Right atrium auricular region (tissue), 2 donors: ENCODE measurements at places on chromosomes 4 and X.

DNA sequence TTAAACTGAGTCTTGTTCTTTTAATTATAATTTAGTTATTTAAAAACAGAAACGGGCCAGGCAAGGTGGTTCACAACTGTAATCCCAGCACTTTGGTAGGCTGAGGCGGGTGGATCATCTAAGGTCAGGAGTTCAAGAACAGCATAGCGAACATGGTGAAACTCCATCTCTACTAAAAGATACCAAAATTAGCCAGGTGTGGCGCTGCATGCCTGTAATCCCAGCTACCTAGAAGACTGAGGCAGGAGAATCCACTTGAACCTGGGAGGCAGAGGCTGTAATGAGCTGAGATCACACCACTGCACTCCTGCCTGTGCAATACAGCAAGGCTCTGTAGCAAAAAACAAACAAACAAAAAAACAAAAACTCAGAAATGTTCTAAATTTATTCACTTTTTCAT is 852.9 kb downstream of the TECRL start:
- H3K36me3 ChIP-seq = no peaks in the 10 kb centered on the region
- no peaks in the 10 kb centered on the region for H3K4me1 ChIP-seq
- H3K4me3 ChIP-seq = no peak overlapping the region

DNA sequence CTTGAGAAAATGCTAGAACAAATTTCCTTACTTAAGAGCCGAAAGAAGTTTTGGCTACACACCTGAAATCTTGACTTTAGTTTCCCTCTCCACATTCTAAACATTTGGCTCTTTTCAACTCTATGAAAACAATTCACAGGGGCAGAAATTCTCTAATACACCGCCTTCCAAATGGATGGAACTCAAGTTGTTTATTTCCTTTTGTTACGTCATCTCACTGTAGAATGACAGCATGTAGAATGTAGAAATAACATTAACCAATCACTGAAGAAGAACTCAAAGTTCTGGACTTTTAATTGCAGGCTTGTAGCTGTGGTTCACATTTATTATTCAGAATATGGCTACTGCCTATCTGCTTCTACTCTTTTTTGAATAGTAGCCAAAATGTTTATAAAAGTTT is 1.9 kb downstream of the DMP1 start:
- no peaks in the 10 kb centered on the region for H3K27me3 ChIP-seq
- H3K4me3 ChIP-seq = no peak overlapping the region
- no peaks in the 10 kb centered on the region for H3K4me1 ChIP-seq
- no peak for DNase-seq

- peak overlapping the region; percentile 97 for H3K27ac ChIP-seq
- H3K4me1 ChIP-seq = peaks cover 20% of the 10 kb centered on the region
- peak overlapping the region; percentile 75 for H3K4me3 ChIP-seq
These were observed 704 bp upstream of the SEPSECS start for GRCh38 chr4:25160714-25161592.

GRCh38 chr4:56261027-56261426 is 126.3 kb downstream of the AASDH start:
- DNase-seq = no peak
- H3K27ac ChIP-seq = no peak overlapping the region
- H3K4me3 ChIP-seq = no peak overlapping the region
- H3K36me3 ChIP-seq = no peaks in the 10 kb centered on the region

- H3K4me1 ChIP-seq = no peaks in the 10 kb centered on the region
- no peaks in the 10 kb centered on the region for H3K36me3 ChIP-seq
- no peak for DNase-seq
- H3K27me3 ChIP-seq = no peaks in the 10 kb centered on the region
- H3K27ac ChIP-seq = no peak overlapping the region
- H3K4me3 ChIP-seq = no peak overlapping the region
These were observed 8.5 kb downstream of the CD40LG start for GRCh38 chrX:136656361-136656964.

DNA sequence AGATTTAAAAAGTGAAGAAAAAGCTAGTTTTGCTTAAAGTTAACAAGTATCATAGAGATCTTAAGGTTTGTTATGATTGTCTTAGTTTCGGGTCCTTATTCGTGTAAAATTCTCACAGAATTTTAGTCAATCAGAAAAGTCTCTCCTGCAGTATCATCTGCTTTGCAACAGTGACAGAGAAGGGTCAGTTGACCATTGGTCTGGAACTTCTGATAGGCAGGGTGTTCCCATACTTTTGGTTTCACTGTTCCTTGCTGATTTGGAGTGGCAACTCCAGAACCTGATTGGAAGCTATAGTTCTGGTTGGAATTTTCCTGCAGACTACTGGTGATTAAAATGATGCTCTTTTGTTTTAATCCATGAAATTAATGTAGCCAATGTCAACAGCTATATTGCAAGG is 1.8 kb downstream of the IL15 start:
- H3K27me3 ChIP-seq = no peaks in the 10 kb centered on the region
- H3K4me3 ChIP-seq = no peak overlapping the region
- H3K4me1 ChIP-seq = no peaks in the 10 kb centered on the region
- H3K27ac ChIP-seq = no peak overlapping the region
- no peaks in the 10 kb centered on the region for H3K36me3 ChIP-seq

- H3K4me3 ChIP-seq = no peak overlapping the region
- H3K4me1 ChIP-seq = no peaks in the 10 kb centered on the region
- no peaks in the 10 kb centered on the region for H3K27me3 ChIP-seq
- no peak overlapping the region for H3K27ac ChIP-seq
- H3K36me3 ChIP-seq = no peaks in the 10 kb centered on the region
These were observed 392.9 kb downstream of the UNC5C start for GRCh38 chr4:95155759-95156451.

GRCh38 chrX:39903937-39904336 is 193.8 kb downstream of the BCOR start:
- no peak overlapping the region for H3K4me3 ChIP-seq
- no peak for DNase-seq
- H3K36me3 ChIP-seq = no peaks in the 10 kb centered on the region
- H3K27ac ChIP-seq = no peak overlapping the region

- H3K36me3 ChIP-seq = no peaks in the 10 kb centered on the region
- H3K27me3 ChIP-seq = no peaks in the 10 kb centered on the region
- H3K4me3 ChIP-seq = no peak overlapping the region
- H3K27ac ChIP-seq = no peak overlapping the region
- H3K4me1 ChIP-seq = no peaks in the 10 kb centered on the region
These were observed 51.2 kb downstream of the DCX start for GRCh38 chrX:111360839-111361238.
